ENCODE measurements at places on chromosomes 6 and 20.

DNA sequence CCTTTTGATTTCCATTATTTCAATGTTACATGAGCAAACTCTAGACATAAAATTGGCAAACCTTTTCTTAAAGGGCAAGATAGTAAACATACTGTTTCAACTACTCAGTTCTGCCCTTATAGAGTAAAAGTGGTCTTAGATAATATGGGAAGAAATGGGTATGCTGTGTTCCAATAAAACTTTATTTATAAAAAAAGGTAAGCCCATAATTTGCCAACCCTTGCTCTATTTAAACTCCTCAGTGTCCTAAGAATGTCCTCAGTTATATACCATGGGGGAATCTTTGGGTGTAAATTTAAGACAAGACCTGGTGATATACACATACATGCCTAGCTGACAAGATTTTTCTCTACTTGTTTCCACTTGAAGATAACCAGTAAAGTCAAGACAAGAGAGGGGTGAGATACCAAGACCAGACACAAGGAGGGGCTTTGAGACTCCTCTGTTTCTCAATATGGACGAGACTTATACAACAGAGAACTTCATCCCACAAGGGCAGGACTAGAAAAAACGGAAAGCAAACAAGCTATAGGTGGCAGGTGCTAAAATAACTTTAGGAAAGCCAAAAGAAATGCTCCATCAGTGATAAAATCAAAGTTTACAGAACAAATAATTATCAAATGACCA, 10.5 kb downstream of the SNX3 start:
- no peak for DNase-seq

GRCh38 chr6:31874084-31874670, 4.6 kb downstream of the SLC44A4 start:
- no peak for DNase-seq

DNA sequence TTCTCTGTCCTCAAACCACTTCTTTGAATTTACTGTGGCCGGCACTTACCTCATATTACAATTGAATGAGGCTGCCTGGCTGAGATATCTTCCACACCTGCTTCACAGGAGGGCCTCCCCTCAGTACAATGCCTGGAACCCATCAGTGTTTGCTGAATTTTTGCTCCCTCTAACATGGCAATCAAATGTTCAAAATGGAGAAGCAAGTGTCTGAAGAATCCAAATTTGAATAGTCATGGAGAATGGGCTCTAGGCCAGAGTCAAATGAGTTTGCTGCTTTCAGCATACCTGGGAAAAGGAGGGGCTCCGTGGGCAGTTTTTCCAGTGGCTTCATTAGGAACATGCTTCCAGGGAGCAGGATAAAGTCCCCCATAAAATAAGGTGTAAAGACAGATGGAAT, 564.8 kb downstream of the UTRN start:
- no peak for DNase-seq

- no peak for DNase-seq
Observed at GRCh38 chr6:47680051-47680450, 18.3 kb upstream of the ADGRF4 start.

GRCh38 chr6:75608956-75609533, 7.4 kb downstream of the SENP6 start:
- DNase-seq = no peak

GRCh38 chr6:85432554-85432953, 17.3 kb upstream of the NT5E start:
- DNase-seq = no peak

GRCh38 chr6:3654436-3654835, 97.1 kb downstream of the PXDC1 start:
- no peak for DNase-seq

DNA sequence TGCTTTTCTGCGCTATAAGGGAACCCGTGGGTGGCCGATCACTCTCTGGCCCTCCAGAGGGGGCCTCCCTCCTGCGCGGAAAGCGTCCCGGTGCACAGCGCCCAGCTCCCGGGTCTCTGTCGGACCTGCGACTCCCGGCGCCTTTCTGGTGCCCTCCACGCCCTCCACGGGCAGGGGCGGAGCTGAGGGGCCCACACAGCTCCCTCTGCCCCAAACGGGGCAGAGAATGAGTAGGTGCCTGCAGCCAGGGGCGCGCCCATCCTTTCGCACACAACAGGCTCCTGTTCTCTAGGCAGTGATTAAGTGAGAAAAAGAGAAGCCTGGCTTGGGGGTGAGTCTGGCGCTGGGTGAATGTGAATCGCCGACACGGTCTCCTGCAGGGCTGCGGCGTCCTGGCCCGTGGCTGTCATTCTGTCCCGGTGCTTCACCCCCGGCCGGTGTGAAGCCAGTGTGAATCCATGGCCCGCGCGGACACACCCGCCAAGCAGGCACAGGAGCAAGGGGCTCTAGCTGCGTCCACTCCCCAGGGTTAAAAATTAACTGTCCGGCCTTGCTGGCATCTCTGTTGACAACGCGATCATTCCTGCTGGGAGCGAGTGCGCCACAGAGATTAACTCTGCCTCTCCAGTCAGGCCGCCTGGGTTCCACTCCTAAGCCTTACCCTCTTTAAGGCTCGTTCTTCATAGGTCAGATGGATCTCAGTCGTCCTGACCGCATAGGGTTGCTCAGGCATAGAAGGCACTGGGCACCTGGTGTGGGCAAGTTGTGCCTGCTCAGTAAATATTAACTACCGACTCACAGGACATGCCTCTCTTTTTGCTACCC, 88.8 kb downstream of the PCSK2 start:
- DNase-seq = no peak

DNA sequence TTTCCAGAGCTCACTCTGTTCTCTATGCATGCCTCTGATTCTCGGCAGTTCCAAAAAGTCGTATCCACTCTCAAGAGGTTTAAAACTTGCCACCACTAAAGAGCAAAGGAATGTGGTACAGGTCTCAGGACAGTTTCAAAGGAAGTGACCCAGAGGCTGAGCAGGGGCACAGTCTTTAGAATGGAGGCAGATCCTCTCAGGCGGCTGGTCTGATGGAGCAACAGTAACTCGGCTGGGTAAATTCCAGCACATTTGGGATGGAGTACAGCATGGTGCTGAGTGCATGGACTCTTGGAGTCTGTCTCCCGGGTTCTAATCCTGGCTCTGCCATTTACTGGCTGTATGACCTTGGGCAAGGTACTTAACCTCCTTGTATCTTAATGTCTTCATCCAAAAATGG, 88.1 kb upstream of the BACH2 start:
- DNase-seq = no peak

GRCh38 chr20:48741669-48742068, 86.1 kb downstream of the PREX1 start:
- no peak for DNase-seq

DNA sequence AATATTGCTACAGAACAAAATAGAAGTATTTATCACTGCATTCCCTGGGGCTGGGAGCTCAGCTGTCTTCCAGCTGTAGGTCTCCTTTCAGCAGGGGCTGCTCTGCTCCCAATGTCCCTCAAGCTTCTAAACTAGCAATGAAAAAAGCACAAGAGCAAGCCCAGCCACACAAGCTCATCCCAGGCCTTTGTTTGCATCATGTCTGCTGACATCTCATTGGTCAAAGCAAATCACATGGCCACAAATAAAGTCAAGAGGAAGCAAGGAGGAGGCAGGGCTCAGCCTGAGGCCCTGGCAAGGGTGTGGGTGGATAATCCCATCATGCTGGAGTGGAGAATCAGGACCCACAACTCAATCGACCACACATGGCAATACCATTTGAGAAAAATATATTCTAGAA, 2.2 kb upstream of the BFSP1 start:
- DNase-seq = no peak

GRCh38 chr20:62557462-62557861, 81.7 kb upstream of the GATA5 start:
- no peak for DNase-seq

GRCh38 chr6:14758421-14759081, 487.3 kb upstream of the JARID2 start:
- peak; percentile 78 for DNase-seq

- no peak for DNase-seq
Observed at GRCh38 chr6:69116658-69117057, 481.6 kb downstream of the ADGRB3 start.

DNA sequence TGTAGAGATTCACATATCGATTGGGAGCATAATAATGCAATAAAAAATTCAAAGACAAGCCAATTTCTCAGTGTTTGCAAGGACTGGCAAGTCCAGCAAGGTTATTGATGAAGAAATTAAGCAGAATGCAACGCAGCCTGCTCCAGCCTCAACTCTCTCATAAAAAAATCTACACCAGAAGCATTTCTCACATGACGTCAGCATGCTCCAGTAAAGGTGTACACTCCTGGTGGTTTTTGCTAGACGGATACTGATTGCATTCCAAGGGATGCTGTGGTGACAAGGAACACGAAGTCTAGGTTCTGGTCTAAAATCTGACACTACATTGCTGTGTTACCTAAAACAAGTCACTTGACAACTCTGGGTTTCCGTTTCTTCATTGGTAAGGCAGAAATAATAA, 167.4 kb upstream of the PRND start:
- DNase-seq = no peak

GRCh38 chr20:1466211-1467081, at the start of gene NSFL1C:
Gene NSFL1C, minus strand, starts transcription at chr20:1466849. Its CDS starts 25 bp downstream, at chr20:1466824.
- DNase-seq = peak; percentile 90

DNA sequence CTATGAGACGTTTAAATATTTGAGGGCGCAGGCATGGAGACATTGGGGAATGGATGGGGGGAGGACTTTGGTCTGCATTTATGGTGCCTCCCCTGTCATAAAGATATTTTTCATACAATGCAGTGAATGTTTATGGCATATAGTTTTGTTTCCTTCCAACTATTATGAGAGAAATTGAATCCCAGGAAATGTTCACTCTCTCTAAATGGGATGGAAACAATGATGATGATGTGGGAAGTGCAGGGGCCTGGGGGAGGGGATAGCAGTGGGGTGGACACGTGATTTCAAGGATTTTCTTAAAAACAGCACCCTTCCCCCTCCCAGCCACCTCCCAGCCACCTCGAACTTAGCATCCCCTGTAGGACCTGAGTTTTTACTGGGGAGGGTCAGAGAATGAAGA, 69.9 kb downstream of the TOX2 start:
- DNase-seq = no peak

DNA sequence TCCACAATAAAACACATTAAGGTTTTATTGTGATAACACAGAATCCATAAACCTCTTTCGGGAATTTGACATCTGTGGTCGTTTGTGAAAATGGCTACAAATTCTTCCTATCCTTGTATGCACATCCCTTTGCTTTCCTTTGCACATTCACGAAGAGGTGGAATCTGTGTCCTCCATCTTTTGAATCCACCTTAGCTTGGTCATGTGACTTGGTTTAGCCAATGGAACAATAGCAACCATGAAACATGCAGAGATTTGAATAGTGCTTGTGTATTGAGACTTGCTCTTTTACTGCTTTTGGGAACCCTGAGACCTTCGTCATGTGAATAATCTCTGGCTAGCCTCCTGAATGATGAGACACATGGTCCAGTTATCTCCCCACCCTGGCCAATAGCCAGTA, 49.7 kb upstream of the NOP56 start:
- DNase-seq = no peak

DNA sequence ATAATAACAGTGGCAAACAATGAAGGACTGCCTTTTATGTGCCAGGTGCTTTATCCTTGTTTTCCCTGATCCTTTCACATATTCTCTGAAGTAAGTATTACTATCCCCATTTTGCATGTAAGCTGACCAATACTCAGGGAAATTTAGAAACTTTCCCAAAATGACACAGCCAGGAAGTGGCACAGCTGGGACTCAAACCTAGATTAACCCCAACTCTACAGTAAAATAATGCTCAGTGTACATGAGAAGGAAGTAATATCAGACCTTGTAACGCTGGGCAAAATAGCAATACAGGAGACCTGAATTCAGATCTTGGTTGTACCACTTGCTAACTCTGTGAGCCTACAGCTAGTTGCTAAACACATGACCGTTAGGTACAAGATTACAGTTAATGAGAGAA, 26.8 kb upstream of the NRSN1 start:
- DNase-seq = no peak

DNA sequence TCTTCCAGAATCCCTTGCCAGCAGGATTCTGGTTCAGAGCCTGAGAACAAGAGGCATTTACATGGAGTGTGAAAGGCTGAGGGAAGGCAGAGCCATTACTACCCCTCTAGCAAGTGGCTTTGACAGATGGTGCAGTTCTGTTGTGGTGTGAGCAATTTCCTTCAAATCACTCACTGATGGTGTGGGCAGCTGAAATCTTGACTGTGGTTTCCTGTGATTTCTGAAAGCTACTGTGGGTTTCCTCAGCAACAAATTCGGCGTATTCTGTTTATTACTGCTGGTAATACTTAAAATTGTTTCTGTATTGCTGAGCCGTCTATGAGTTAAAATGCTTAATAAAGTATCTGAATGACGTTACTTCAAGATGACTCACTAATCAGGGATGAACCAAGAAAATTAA, 181.5 kb upstream of the TCF21 start:
- DNase-seq = no peak

- DNase-seq = no peak
Observed at GRCh38 chr20:63652192-63652980, 838 bp downstream of the STMN3 start.

DNA sequence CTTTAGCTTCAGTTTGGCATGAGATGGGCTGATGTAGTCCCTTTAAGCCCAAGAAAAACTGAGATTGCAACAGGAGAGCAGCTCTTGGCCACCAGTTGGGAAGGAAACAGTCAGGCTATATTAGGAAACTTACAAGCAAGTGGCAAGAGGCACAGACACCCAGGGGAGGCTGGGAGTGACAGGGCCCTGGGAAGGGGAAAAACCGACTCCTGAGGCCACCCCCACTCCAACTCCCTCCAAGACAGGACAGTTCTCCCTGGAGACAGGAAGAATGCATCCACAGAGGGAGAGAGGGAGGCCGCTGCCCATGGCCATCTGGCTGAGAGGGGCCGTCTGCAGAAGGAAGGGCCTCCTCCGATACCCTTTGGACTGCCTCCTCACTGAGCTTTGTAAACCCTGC, 20.5 kb downstream of the JPH2 start:
- DNase-seq = no peak

- no peak for DNase-seq
Observed at GRCh38 chr6:150392452-150393220, 23.8 kb downstream of the IYD start.

- no peak for DNase-seq
Observed at GRCh38 chr6:106847116-106847515, 127.4 kb downstream of the CD24 start.

- no peak for DNase-seq
Observed at GRCh38 chr20:50481741-50482140, 28.4 kb upstream of the PTPN1 start.

DNA sequence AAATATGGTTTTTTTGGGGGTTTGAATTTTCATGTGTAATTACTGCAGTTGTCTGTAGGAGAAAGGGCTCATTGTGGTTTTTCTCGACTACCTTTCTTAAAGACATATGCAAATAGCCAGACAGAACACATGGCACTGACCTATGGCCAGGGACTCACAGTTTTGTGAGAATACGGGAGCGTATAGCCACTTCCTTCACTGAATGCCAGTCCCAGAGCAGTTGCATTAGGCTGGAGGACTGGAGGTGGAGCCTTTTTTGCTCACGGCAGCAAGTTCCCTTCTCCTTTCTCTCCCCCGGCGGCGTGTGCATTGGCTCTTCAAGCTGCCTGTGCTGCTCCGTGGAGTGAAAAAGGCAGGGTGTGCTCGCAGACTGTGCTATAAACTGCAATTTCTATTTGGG, 114.9 kb downstream of the AKAP7 start:
- DNase-seq = no peak
